HFFc6 (cell line): ENCODE measurements at places on chromosomes 3 and 15. TPM values are rescaled to one million over a fixed set of nuclear protein-coding genes. Genes with fewer than 3 reads are reported as not detected.

DNA sequence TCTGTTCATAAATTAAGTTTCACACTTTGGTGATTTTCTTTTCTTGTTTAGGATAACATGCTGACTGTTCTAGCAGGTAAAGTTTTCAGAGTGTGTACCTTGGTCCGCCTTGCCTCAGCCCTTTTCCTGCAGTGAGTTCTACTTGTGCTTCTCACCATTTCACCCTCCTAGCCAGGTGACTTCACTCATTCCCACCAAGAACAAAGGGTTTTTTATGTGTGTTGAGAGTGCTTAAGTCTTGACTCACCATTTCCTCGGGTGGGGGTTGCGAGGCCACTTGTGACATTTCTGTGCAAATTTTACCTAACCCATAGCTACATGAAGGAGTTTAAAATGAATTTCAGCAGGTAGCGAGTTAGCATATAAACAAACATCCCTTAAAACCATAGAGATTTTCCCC is 81.4 kb downstream of the C3orf38 start:
- H3K4me3 ChIP-seq: no peak overlapping the region
- no peak overlapping the region for H3K27ac ChIP-seq
- no peak for DNase-seq
- no peaks in the 10 kb centered on the region for H3K4me1 ChIP-seq
- peaks cover 3% of the 10 kb centered on the region for H3K27me3 ChIP-seq
- no peaks in the 10 kb centered on the region for H3K36me3 ChIP-seq

GRCh38 chr3:177733936-177734335 is 536.7 kb upstream of the TBL1XR1 start:
- H3K27me3 ChIP-seq: peaks cover 2% of the 10 kb centered on the region; the same call in 1 of the 2 replicates
- no peak overlapping the region for H3K4me3 ChIP-seq
- peaks cover 58% of the 10 kb centered on the region for H3K4me1 ChIP-seq

DNA sequence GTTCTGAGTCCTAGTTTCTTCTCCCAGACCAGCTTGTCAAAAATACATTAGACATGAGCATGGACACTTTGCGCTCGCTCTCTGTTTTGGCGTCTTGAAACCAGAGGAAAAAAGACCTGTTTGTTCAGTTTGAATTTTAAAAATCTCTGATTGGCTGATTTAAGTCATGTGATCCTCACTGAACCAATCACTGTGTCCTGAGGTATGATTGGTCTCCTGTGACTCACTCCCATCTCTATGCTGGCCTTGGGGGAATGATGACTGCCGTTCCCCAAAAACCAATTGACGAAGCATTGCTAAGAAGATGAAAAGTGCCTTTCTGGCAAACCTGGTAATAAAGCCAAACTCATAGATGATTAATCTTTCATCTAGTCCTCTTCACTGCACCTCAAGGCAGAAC is 256.5 kb downstream of the IL5RA start:
- H3K36me3 ChIP-seq: peaks cover 8% of the 10 kb centered on the region; the same call in 1 of the 2 replicates
- H3K27ac ChIP-seq: no peak overlapping the region
- H3K27me3 ChIP-seq: no peaks in the 10 kb centered on the region
- H3K4me3 ChIP-seq: no peak overlapping the region
- no peaks in the 10 kb centered on the region for H3K4me1 ChIP-seq

DNA sequence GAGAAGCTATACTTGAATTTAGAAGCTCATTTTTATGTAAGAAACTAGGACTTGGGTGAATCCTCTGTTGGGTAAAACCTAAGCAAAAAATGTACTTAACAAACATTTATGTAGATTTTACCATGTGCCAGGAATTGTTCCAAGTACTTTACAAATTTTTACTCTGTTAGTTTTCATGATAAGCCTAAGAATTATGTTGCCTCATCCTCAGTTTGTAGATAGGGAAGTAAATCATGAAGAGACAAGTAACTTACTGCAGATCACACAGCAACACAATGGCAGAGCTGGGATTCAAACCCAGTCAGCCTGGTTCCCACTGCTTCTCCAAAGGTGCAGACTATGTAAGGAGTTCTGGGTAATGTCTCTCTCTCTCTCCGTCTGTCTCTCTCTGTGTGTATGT is 169.9 kb downstream of the DIPK2A start:
- no peak overlapping the region for H3K4me3 ChIP-seq
- H3K4me1 ChIP-seq: no peaks in the 10 kb centered on the region
- no peak overlapping the region for H3K27ac ChIP-seq
- DNase-seq: no peak

Gene IDH2
- total RNA-seq: 27.4 and 30.2 TPM in 2 replicates
